ENCODE measurements at places on chromosomes 16 and 17.

GRCh38 chr17:73831699-73832098 is 187.5 kb upstream of the SDK2 start:
- DNase-seq, result no peak

DNA sequence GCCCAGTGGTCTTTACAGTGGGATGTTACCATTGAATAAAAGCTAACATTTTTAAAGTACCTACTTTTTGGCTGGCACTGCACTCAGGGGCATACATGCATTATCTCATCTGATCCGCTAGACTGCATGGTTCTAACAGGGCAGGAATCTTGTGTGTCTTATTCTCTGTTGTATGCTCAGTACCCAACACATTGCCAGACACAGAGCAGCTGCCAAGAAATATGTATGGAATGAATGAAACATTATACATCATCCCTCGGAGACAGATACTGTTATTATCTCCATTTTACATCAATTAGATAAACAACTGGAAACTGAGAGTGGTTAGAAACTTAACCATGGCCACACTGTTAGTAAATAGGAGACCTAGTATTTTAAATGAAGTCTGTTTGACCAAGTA is 74.1 kb upstream of the CDH11 start:
- DNase-seq, result no peak

DNA sequence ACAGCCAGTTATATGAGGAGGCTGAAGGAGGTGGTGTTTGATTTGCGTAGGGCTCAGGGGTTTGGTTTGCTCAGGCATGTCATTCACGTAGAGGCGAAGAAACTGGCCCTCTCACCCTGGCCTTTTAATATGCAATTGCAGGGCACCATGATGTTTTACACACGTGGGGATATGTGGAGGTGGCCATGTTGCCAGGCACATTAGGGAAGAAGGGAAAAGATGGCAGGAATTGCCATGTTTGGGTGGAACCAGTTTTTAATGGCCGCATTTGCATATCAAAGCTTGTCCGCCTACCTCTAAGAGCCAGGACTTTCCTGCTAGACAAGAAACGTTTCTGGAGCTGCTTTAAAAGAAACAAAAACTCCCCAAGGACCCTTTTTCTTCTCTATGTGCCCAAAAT is 1483.7 kb upstream of the GOT2 start:
- no peak for DNase-seq

DNA sequence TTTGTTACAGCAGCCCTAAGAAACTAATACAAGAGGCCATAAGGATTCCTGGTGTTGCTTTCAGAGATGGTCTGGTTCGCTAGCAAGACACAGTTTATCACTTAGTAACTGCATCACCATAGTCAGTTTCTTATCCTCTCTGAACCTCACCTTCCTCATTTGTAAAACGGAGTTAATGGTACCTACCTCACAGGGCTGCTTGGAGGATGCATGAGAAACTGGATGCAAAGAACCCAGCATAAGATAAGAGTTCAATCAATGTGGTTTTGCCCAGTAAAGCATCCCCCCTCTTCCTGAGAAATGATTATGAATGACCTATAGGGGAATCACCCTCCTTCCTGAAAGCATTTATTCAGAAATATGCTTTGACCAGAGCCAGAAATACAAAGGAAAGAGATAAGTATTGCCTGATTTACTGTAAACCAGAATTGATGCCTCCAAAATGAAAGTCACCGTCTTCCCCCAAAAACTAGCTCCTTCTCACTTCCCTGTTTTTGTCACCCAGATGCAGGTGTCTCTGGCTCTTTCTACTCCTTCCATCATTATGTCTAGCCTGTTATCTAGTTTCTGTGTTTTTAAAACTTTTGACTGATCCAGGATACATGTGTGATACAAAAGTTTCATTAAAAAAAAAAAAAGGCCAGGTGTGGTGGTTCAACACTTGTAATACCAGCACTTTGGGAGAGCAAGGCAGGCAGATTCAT is 2.8 kb upstream of the TEFM start:
- no peak for DNase-seq

DNA sequence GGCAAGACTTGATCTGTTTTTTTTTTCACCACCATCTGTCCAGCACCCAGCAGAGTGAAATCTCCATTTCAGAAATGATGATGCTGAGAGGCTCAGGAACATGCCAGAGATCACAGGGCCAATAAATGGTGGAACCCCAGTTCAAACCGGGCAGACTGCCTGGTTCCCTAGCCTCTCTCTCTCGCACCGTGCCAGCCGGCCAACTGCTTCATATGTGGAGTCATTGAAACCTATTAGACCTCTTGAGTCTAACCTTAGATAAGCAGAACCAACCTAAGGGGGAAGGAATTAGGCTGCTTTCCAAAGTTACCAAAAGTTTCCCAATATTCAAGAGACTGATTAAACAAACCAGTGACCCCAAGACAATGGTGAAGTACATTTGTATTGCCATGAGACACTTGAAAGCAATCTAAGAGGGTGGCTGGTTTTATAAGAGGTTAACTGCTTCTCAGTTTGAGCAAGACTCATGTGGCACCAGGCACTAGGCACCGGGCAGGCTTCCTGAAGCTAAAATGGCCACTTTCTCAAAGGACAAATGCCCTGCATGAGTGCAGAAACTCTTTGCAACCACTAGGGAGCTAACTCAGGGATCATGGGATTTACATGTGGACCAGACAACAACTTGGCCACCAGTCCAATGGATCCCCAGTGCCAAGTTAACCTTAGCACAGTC is 18.4 kb downstream of the TOX3 start:
- DNase-seq, result no peak

Data from stimulated activated CD8-positive, alpha-beta memory T cell treated with anti-CD3 and anti-CD28 coated beads, Interleukin-7, amount 100 ng/mL, for 4 hours (primary cell).